ENCODE measurements at places on chromosomes 16 and 17.
A peak's percentile ranks its signal among the peaks of the same experiment; 100 is the strongest.

GRCh38 chr17:63407741-63408330, 38.3 kb downstream of the CYB561 start:
- DNase-seq: no peak

- DNase-seq: peak; percentile 96
These were observed 109.5 kb downstream of the YPEL2 start for GRCh38 chr17:59440757-59441463.

GRCh38 chr17:79095345-79096055, 20.9 kb downstream of the ENGASE start:
- no peak for DNase-seq

DNA sequence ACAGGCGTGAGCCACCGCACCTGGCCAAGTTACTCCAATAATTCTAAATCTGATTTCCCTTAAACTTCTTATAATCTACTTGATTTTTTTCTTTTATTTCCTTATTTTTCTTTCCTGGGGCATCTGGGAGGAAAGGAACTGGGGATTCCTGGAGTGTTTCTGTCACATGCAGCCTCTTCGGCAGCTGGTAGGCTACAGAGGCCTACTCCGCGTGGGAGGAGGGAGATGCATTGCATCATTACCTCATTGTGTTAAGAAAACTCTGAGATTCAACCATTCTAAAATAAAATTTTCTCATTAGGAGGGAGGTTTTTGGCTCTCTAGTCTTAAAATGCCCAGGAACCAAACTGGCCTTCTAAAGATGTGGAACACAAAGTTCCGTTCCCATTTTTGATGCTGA, 64.0 kb downstream of the SOX9 start:
- DNase-seq: no peak

GRCh38 chr17:39935909-39936308, 8.4 kb downstream of the LRRC3C start:
- no peak for DNase-seq

GRCh38 chr17:10683853-10684252, 13.5 kb downstream of the SCO1 start:
- DNase-seq: no peak

- no peak for DNase-seq
These were observed 13.3 kb downstream of the CDR2 start for GRCh38 chr16:22360963-22361659.

DNA sequence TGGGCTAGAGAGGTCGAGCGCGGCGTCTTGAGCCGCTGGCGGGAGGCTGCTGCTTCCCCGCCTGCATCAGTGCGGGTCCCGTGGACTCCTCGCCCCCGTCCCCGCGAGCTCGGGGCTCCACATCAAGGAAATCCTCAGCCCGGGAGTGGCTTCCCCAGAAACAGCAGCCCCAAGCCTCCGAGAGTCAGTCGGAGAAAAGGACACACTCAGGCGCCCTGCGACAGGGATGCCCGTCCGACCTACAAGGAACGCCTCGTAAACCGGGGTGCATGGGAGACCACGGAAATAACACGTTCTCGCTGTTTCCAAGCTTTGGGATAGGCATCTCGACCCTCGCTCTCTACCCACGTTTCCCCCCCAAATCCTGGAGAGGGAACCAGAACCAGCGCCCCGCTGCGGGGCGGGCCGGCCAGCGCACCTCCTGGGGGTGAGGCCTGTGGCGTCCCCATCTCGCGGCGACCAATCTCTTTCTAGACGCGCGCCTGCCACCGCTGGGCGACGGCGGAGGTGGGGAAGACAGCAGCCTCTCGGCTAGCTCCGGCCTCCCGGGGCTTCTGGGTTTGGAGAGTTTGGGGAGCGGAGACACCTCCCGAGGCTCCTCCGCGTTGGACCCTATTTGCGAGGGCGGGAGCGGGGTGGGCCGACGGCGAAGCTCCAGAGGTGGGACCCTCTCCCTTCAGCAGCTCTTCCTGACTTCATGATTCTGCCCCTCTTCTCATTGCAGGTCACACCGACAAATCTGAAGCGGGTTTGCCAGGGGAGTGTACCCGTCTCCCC, 759 bp upstream of the TP53I13 start:
- DNase-seq: no peak

DNA sequence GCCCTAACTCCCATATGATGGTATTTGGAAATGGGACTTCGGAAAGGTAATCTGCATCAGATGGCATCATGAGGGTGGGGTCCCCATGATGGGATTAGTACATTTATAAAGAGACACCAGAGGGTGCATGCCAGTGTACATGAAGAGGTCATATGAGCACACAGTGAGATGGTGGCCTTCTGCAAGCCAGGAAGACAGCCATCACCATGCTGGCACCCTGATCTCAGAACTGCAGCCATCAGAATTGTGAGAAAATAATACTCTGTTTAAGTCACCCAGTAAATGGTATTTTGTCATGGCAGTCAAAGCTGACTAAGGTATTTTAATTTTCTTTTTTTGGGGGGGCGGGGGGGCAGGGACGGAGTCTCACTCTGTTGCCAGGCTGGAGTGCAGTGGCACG, 47.1 kb upstream of the ABCA10 start:
- no peak for DNase-seq

GRCh38 chr17:68200689-68201417, 47.0 kb upstream of the AMZ2 start:
- no peak for DNase-seq

GRCh38 chr16:48272837-48273421, 25.6 kb upstream of the ABCC11 start:
- DNase-seq: no peak

- DNase-seq: no peak
These were observed 30.8 kb downstream of the FANCA start for GRCh38 chr16:89785523-89786155.

GRCh38 chr16:1333149-1333812, at the start of gene BAIAP3:
BAIAP3 (plus strand) TSS chr16:1333645; CDS start chr16:1338550, 4,905 bp downstream.
- DNase-seq: no peak

DNA sequence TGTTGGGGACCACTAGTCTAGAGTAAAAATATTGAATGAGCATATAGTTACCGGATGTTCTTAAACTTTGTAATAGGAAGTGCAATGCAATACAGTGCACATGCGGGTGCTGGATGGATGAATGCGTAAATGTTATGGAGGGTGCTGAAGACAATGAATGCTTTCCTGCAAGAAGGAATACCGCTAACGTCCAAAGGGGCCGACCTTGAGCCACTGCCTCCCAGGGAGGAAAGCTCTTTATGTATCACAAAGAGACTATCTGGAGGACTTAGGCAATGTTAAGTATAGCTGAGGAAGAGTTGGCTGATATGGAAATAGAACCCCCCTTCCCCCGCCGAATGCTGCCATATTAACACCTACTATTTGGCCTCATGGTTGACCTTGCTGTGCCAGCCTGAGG, 27.5 kb upstream of the SHCBP1 start:
- DNase-seq: no peak

DNA sequence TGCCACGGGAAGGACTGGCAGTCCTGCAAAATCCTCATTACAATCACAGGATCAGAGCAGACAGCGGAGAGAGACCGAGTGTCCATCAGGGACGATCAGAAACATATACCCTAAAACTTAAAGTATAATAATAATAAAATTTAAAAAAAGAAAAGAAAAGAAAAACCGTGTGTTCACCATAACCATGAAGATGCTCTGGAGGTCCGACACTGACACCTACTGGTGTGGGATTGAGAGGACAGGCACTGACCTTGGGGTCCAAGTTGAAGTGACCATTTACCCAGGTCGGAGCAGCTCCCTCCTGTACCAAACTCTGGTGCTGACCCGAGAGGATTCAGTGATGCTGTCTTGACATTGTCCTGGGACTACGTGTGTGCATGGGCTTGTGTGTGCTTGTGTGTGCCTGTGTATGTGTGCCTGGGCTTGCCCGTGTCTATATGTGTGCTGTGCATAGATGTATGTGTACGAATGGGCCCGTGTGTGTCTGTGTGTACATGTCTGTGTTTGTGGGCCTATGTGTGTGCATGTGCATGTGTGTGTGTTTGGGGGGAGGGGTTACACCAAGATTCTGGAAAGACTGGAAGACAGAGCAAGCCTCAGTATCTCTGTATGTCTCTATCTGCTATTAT, 10.0 kb upstream of the CD300LD start:
- DNase-seq: no peak

- DNase-seq: no peak
These were observed 57.8 kb downstream of the NEUROD2 start for GRCh38 chr17:39549747-39550573.

GRCh38 chr17:200586-200985, 19.1 kb upstream of the DOC2B start:
- no peak for DNase-seq

GRCh38 chr17:49190932-49191331, 19.4 kb downstream of the GNGT2 start:
- no peak for DNase-seq

All from thoracic aorta (tissue), 2 donors.